T-helper 17 cell (primary cell): ENCODE measurements at places on chromosomes 2 and 18.

DNA sequence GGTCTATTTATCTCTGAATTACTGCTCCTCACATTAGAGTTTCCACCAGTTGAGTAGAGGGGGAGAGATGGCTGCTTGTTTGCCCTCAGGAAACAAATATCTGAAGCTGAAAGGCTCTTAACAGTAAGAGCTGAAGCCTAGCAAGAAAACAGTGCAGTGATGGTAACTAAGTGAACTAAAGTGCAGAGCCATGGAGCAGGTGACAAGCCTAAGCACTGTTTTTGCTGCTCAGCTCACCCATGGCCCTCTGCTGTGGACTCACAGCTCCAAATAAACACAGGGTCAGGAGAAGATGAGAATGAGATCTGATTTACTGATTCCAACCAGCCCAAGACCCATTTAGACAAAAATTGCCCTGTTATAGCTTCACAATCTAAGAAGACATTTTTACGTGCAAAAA lies 118.4 kb downstream of the ETAA1 start:
- no peaks in the 10 kb centered on the region for H3K4me1 ChIP-seq
- no peak for DNase-seq
- no peaks in the 10 kb centered on the region for H3K36me3 ChIP-seq
- H3K4me3 ChIP-seq = no peak overlapping the region
- no peak overlapping the region for H3K27ac ChIP-seq

- DNase-seq = no peak
- H3K27me3 ChIP-seq = peaks cover 13% of the 10 kb centered on the region
- no peak overlapping the region for H3K4me3 ChIP-seq
- no peak overlapping the region for H3K27ac ChIP-seq
- no peaks in the 10 kb centered on the region for H3K36me3 ChIP-seq
- peaks cover 4% of the 10 kb centered on the region for H3K4me1 ChIP-seq
Observed at GRCh38 chr18:6731222-6731596, 1.7 kb downstream of the ARHGAP28 start.

GRCh38 chr2:100242891-100243619 lies 79.2 kb downstream of the LONRF2 start:
- peaks cover 15% of the 10 kb centered on the region for H3K27me3 ChIP-seq
- peak overlapping the region; percentile 39 for H3K27ac ChIP-seq
- no peak overlapping the region for H3K4me3 ChIP-seq
- peak; percentile 26 for DNase-seq
- peaks cover 16% of the 10 kb centered on the region for H3K4me1 ChIP-seq
- peaks cover 4% of the 10 kb centered on the region for H3K36me3 ChIP-seq

DNA sequence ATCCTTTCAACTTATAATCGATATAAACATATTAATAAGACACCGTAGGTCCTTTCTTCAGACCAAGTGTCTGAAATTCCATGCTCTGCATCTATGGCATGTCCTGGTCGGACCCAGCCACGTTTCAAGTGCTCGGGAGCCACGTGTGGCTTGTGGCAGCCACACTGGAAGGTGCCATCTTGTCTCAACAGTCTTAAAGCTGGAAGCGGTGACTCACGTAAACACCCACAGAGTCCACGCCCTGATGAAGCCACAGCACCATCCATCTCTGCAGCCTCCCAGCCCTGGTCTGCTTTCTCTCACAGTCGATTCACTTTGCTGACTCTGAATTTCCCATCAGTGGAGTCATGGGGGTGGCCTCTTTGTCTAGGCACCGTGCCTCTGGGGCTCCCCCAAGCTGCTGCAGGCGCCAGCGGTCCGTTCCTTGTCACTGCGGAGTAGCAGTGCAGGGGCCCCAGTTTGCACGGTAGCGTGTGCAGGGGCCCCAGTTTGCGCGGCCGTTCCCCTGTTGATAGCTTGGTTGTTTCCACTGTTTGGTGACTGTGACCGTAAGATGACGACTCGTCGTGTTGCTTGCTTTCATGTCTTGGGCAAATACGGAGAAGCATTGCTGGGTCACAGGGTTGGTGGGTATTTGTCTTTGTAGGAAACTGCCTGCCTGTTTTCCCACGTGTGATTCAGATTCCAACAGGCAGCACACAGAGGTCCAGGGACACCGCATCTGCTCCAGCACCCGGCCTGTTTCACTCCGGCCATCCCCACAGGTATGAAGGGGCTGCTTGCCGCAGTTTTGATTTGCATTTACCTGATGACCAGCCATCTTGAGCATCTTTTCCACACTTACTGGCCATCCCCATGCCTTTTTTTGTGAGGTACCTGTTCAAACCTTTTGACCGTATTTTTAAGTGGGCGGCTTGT lies 240.3 kb downstream of the HDAC4 start:
- no peaks in the 10 kb centered on the region for H3K27me3 ChIP-seq
- no peak overlapping the region for H3K4me3 ChIP-seq
- DNase-seq = no peak
- peaks cover 23% of the 10 kb centered on the region for H3K4me1 ChIP-seq
- peaks cover 5% of the 10 kb centered on the region for H3K36me3 ChIP-seq

DNA sequence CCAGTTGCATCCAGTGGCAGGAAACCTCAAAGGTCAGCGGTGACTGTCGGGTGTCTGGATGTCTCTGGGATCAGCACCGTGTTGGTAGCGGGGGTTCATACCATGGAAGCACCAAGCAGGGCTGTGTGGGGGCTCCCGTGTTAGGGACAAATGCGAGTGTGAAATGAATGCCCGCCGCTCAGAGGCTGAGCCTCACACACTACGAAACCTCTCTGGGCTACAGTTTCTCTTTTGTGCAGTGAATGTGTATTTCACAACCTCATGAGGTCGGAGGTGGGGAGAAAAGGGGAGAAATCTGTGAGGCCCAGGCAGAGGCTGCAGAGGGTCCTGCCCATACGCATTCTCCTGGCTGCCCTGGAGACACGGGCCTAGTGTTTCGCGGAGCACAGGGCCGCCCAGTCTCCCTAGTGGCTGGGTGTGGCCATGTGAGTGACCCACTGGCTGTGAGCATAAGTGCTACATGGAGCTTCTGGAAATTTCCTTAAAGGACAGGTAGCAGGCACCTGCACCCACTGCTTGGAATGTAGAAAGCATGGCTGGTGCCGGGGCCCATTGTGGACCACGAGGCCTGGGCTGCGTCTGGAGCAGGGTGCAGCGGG lies 138.0 kb upstream of the GLI2 start:
- peaks cover 2% of the 10 kb centered on the region for H3K4me1 ChIP-seq
- no peak overlapping the region for H3K4me3 ChIP-seq
- no peaks in the 10 kb centered on the region for H3K36me3 ChIP-seq
- H3K27ac ChIP-seq = no peak overlapping the region

DNA sequence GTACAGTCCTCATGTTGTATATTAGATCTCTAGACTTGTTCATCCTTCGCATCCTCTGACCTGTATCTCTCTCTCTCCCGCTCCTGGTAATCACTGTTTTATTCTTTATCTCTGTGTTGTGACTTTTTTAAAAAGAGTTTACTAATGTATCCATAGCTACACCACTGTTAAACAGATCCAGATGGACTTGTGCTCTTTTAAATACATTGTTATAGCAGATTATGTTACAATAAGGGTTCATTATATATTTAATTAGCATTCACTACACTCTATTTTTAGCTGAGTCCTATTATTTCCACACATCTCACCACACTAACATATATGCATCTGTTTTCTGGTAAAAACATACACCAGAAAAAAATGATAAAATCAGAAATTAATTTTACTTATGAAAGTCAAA lies 90.5 kb downstream of the RBM43 start:
- H3K27ac ChIP-seq = no peak overlapping the region
- H3K4me3 ChIP-seq = no peak overlapping the region
- no peak for DNase-seq
- H3K36me3 ChIP-seq = no peaks in the 10 kb centered on the region

DNA sequence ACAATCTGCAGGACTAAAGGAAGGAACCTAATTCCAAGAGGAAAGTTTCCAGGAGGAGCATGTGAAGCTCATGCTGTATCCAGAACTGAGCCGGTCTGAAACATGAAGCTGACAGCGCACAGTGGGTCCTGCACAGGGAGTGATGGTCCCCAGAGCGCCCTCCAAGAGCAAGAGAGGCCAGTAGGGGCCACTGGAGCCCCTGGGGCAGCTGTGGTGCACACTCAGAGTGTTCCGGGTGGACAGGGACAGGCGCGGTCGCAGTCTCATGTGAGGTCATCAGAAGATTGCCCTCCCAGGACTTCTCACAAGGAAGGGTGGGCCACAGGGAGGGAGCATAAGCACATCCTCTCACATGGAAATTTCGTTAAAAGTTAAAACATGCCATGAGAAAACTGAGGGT lies 355.9 kb downstream of the EIPR1 start:
- no peak overlapping the region for H3K27ac ChIP-seq
- peaks cover 22% of the 10 kb centered on the region for H3K27me3 ChIP-seq
- H3K36me3 ChIP-seq = no peaks in the 10 kb centered on the region
- H3K4me1 ChIP-seq = no peaks in the 10 kb centered on the region
- DNase-seq = no peak

- peak overlapping the region; percentile 16 for H3K27ac ChIP-seq
- no peak for DNase-seq
- H3K4me1 ChIP-seq = peaks cover 6% of the 10 kb centered on the region
- no peak overlapping the region for H3K4me3 ChIP-seq
- H3K36me3 ChIP-seq = no peaks in the 10 kb centered on the region
Observed at GRCh38 chr2:9807555-9808305, 35.5 kb upstream of the TAF1B start.

- H3K4me3 ChIP-seq = no peak overlapping the region
- no peaks in the 10 kb centered on the region for H3K36me3 ChIP-seq
- no peak overlapping the region for H3K27ac ChIP-seq
- H3K4me1 ChIP-seq = no peaks in the 10 kb centered on the region
- H3K27me3 ChIP-seq = no peaks in the 10 kb centered on the region
Observed at GRCh38 chr2:150280231-150280630, 207.2 kb downstream of the RND3 start.
